ENCODE measurements at places on chromosomes 12 and 14. TPM values are rescaled to one million over a fixed set of nuclear protein-coding genes. Genes with fewer than 3 reads are reported as not detected.

DNA sequence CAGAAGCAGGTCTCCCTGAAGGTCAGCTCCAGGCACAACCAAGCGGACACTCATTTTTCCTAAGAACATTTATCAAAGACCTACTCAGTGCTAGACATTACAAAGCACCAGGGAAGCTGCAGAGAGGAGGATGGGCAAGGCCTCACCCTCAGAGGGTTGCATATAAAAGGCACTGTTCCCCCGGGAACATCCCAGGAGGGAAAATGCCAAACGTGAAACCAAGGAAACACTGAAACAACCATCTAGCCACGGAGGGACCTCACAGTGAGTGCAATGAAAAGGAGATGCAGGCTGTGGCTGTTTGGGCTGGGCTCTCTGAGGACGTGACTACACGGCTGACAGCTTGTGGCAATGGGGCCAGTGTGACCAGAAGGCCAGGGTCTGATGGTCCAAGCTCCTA is 117.4 kb upstream of the VASH1 start:
- DNase-seq = no peak

DNA sequence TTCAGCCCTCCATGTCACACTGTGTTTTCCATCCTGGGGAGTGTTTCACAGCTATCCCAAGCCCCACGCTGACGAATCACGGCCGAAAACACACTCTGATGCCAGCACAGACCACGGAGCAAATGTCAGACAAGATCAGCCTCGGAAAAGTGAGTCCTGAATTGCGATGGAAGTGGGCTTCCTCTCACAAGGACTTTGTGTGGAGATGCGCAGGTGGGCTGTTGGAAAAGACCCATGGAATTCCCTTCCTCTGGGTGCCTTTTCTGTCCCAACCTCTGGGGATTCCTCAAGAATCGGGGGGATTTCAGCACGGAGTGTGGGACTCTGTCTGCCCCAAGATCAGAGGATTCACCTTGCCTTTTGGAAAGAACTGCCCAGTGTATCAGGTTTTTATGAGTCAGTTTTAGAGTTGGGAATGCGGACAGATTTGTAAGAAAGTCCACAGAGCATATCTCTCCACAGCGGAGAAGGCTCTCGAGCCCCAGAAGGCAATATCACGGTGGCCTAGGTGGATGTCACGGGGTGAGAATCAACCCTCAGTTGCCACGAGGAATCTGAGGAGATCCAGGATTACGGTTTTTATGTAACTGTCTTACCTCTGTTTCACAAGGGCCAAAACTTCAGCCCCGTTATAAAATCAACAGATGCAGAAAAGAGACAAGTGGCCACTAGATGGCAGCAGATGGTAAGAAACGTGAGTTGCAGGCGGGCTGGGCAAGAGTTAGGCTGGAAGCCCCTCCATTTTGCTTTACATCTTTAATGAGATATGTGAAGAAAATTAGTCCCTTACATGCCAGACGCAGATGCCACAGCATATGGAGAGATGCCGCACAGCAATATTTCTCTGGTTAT is 201.9 kb downstream of the DAD1 start:
- peak; percentile 87 for DNase-seq

GRCh38 chr12:2110127-2110526 is 57.3 kb downstream of the CACNA1C start:
- DNase-seq = no peak

- no peak for DNase-seq
These were observed 14.5 kb upstream of the FBRSL1 start for GRCh38 chr12:132475304-132476037.

DNA sequence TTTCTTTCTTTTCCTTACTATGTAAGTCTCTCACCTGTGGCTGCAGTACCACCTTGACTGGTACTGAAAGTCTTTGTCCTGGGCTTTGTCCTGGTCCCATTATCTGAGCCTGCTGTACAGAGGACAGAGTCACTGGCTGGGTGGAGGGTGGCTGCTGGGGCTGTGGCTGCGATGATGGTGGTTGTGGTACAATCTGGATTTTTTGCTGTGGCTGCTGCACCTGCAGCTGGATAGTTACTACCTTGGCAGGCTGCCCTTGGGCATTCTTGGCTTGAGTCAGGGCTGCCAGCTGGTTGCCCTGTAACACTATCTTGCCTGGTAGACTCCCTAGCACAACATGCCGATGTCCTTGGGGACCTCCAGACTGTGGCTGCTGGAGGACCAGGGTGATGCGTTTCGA is 27.0 kb downstream of the CHD8 start:
- DNase-seq = no peak

GRCh38 chr14:77275041-77275580 is 4.1 kb upstream of the NGB start:
- no peak for DNase-seq

DNA sequence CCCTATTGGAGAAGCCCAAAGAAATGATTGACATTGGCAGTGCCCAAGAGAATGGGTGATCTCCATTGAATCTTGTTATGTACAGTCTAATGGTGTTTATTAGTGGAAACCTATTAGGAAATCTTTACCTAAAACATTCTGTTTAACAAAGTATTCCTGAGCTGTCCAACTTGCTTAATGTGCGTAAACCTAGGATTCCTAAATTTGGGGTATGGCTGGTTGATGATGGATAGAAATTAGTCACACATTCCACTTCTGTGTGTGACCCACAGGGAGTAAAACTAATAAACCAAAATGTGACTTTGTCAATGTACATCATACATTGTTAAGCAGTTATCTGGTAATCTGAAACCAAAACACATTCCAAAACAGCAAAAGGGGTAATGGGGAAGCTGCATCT is 761.3 kb downstream of the FSCB start:
- DNase-seq = no peak

GRCh38 chr14:103932791-103933490 is 4.7 kb downstream of the TDRD9 start:
- DNase-seq = no peak

GRCh38 chr14:90979515-90979914 is 80.9 kb downstream of the RPS6KA5 start:
- DNase-seq = peak; percentile 64

- DNase-seq = no peak
These were observed 19.3 kb downstream of the CPM start for GRCh38 chr12:68913682-68914081.

DNA sequence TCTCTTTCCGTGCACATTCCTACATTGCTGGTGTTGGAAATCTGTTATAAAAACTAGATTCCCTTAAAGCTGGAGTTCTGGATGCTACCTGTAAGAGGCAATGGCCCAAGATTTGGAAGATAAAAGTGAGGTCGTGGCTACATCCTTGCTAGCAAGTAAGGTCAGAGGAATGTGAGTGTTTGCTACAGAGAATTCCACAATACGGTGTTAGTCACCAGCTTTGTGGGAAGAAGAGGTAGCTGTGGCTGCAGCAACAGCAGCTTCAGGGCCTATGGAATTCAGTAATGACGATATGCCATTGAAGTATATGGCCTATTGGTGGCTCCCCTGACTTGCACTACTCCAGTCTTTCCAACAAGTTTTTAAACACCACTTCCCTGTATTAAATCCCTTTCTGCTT is 227.7 kb upstream of the TMEM260 start:
- DNase-seq = no peak

GRCh38 chr14:23307687-23308644 is 1.3 kb downstream of the BCL2L2 start:
- DNase-seq = no peak

GRCh38 chr12:94637390-94638113 is 12.8 kb downstream of the TMCC3 start:
- DNase-seq = no peak

- no peak for DNase-seq
These were observed 694 bp upstream of the DIABLO start for GRCh38 chr12:122226366-122227125.

Gene TOMM20L
- 0.90 TPM for polyA plus RNA-seq

Gene PLEKHG7
- 0.53 TPM for polyA plus RNA-seq

Gene MTRFR
- polyA plus RNA-seq = 18.0 TPM

Gene C12orf54
- 0.53 TPM for polyA plus RNA-seq

Gene EPYC
- not detected for polyA plus RNA-seq

Gene PTGER2
- polyA plus RNA-seq = 0.86 TPM

Gene ETFBKMT
- polyA plus RNA-seq = not detected

Gene ULK1
- 14.5 TPM for polyA plus RNA-seq

Gene CLEC4C
- polyA plus RNA-seq = 0.90 TPM
